ENCODE measurements at places on chromosomes 2 and 18. TPM values are rescaled to one million over a fixed set of nuclear protein-coding genes. Genes with fewer than 3 reads are reported as not detected.

The SLC8A1 gene
- 36.8 TPM for total RNA-seq

DNA sequence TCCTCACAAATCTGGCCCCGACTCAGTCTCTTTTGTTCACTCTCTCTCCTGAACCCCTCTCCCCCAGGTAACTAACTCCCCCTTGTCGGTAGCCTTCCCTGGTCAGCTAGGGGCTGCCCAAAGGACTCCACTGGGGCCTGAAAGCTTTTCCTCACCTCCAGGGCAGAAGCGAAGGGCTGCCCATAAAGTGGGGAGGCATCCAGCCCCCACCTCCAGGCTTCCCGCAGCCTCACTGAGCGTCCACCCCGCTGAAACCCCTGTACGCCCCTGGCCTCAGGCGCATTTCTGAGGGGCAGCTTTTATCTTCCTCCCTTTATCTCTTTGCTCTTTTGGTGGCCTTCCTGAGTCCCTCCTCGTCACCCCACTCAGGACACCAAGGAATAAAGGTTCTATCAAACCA is 249.3 kb downstream of the CYP26B1 start:
- H3K4me1 ChIP-seq = peaks cover 14% of the 10 kb centered on the region
- no peak overlapping the region for H3K27ac ChIP-seq
- H3K4me3 ChIP-seq = no peak overlapping the region
- no peaks in the 10 kb centered on the region for H3K36me3 ChIP-seq
- peaks cover 7% of the 10 kb centered on the region for H3K27me3 ChIP-seq

DNA sequence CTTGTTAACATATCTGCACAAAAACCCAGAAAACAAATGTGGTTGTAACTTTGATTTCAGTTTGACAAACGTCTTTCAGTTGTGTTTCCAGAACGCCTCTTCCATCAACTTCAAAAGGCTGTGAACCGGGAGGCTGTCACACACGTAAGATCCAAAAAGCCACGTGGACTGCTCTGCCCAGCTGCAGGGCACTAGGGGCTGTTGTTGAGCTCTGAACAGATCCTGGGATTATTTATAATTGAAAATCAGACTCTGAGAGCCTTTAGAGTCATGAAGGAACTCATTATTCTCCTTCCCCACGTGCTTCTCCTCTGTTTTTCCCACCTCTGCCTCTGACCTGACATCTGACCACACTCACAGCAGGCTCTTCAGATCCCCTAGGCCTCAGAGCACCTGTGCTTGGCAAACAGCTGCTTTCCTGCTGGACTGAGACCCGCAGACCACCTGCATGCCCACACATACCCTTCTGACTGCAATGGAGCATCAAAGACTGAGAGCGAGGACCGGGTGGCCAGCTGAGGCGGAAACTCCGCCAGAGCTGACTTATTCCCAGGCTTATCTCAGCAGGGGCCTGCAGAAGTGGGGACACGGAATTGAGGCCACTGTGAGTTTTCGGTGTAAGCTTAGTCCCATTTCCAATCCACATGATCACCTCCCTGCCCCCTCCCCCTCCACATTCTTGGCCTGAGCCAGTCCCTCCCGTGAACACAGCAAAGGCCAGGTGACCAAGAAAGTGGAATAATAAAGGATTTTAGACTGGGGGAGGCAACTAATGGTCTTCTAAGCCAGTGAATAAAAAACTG is 114.8 kb downstream of the ATL2 start:
- peaks cover 2% of the 10 kb centered on the region for H3K4me1 ChIP-seq
- no peak overlapping the region for H3K27ac ChIP-seq
- H3K36me3 ChIP-seq = no peaks in the 10 kb centered on the region
- H3K27me3 ChIP-seq = no peaks in the 10 kb centered on the region

DNA sequence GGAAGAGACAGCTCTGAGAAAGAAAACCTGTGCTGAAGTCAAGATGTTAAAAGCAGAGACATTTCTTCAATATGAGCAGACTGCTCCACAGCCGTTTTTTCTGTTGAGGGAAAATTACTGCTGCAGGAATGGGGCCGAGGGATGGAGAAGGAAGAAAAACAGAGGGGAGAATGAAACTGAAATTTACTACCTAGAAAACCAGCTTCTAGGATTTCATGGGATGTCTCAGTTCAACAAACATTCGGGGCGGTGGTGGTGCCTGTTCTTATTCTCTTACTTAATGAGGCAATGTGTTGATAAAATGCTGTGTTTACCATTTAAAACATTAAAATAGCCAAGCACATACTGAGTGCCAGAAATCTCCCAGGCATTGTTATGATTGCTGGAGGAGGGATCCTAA is 557.1 kb upstream of the MEX3C start:
- H3K27me3 ChIP-seq = no peaks in the 10 kb centered on the region
- no peak overlapping the region for H3K27ac ChIP-seq
- DNase-seq = no peak
- H3K36me3 ChIP-seq = no peaks in the 10 kb centered on the region
- H3K4me3 ChIP-seq = no peak overlapping the region

- H3K27ac ChIP-seq = no peak overlapping the region
- DNase-seq = peak; percentile 32
- no peaks in the 10 kb centered on the region for H3K4me1 ChIP-seq
- H3K36me3 ChIP-seq = no peaks in the 10 kb centered on the region
Observed at GRCh38 chr2:63673865-63674533, 85.2 kb downstream of the MDH1 start.

- peak overlapping the region; percentile 9 for H3K4me3 ChIP-seq
- no peaks in the 10 kb centered on the region for H3K36me3 ChIP-seq
- peak overlapping the region; percentile 93 for H3K27ac ChIP-seq
- peak; percentile 94 for DNase-seq
Observed at GRCh38 chr2:219769090-219769910, 141.9 kb downstream of the SLC4A3 start.

DNA sequence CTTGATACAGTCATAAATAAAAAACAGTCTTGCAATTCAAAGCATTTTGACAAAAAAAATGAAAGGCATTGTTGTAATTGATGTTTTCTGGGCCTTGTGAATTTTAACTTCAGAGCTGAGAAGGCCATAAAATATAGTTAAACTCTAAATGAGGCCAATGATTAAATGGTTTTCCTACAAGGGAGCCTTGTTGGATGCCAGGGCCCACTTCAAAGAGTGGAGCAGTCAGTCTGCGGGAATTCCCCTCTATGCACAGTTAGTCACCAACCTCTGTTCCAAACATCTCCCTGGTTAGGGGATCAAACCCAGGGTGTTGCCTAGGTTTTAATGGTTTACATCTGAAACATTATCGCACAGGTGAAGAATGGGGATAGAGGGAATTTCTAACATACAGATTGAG is 143.4 kb downstream of the NCKAP5 start:
- no peaks in the 10 kb centered on the region for H3K4me1 ChIP-seq
- no peak overlapping the region for H3K27ac ChIP-seq
- H3K4me3 ChIP-seq = no peak overlapping the region
- H3K36me3 ChIP-seq = no peaks in the 10 kb centered on the region
- DNase-seq = no peak

- no peak for DNase-seq
- no peaks in the 10 kb centered on the region for H3K36me3 ChIP-seq
- H3K4me1 ChIP-seq = no peaks in the 10 kb centered on the region
- H3K27me3 ChIP-seq = no peaks in the 10 kb centered on the region
- H3K4me3 ChIP-seq = no peak overlapping the region
Observed at GRCh38 chr18:3816610-3817363, 366.8 kb downstream of the TGIF1 start.

- H3K36me3 ChIP-seq = no peaks in the 10 kb centered on the region
- no peak overlapping the region for H3K27ac ChIP-seq
- no peaks in the 10 kb centered on the region for H3K27me3 ChIP-seq
Observed at GRCh38 chr18:80170395-80171053, 61.5 kb downstream of the ADNP2 start.

GRCh38 chr2:169887120-169887519 is 59.9 kb downstream of the UBR3 start:
- no peaks in the 10 kb centered on the region for H3K4me1 ChIP-seq
- no peaks in the 10 kb centered on the region for H3K27me3 ChIP-seq
- no peak for DNase-seq
- H3K27ac ChIP-seq = no peak overlapping the region

The POTEI gene
- not detected for total RNA-seq

The CYP1B1 gene
- 2.7 TPM for total RNA-seq

The SLC4A1AP gene
- 23.5 TPM for total RNA-seq

DNA sequence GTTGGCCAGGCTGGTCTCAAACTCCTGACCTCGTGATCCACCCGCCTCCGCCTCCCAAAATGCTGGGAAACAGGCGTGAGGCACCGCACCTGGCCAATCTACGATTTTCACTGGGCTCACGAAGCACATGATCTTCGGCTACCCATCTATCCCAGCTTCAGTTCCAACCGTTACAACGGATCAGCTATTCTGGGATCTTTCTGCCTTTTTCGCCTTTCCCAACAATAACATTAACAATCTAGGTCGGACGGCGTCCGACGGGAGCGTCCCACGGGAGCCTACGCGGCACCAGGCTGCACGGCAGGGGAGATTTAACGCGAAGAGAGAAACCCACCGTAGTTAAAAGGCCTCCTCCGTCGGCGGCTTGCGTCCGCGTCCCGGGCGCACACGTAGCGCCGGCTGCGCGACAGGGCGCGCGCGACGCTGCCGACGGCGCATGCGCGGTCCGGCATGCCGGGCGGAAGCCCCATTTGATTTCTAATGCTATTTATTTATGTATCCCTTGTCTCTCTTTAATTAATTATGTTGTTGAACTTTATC is at the start of gene MSL3B:
TSS of gene MSL3B (minus strand) at position 394 of the 540 bp plus-strand sequence.
- H3K36me3 ChIP-seq = no peaks in the 10 kb centered on the region
- H3K27ac ChIP-seq = no peak within 1 kb of the TSS
- peak; percentile 57 for DNase-seq
- H3K4me1 ChIP-seq = no peaks in the 10 kb centered on the region
- H3K27me3 ChIP-seq = peaks cover 4% of the 10 kb centered on the region

DNA sequence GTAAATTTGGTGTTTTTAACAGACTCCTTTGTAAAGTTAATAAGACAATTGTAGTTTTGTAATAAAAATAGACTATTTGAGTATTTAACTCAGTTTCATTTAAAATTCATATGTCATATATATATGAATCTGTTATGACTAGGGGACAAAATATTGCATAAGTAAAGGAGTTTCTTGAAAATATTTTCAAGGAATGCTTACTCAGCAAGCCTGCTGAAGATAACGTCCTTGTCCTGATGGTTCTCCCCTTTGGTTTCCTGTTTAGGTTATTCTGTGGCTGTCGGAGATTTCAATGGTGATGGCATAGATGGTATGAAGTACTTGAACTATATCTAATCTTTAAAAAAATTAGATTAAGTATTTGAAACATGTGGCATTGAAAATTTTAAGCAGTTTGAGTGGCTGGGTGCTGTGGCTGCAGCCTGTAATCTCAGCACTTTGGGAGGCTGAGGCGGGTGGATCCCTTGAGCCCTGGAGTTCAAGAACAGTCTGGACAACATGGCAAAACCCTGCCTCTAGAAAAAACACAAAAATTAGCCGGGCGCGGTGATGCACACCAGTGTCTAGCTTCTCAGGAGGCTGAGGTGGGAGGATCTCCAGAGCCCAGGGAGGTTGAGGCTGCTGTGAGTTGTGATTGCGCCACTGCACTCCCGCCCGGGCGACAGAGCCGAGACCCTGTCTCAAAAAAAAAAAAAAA is 47.1 kb downstream of the ITGAV start:
- peaks cover 6% of the 10 kb centered on the region for H3K36me3 ChIP-seq
- no peak for DNase-seq
- H3K27me3 ChIP-seq = no peaks in the 10 kb centered on the region
- H3K4me3 ChIP-seq = no peak overlapping the region

The GMPPA gene
- total RNA-seq = 28.7 TPM

The SERPINB3 gene
- total RNA-seq = not detected

The LIPG gene
- total RNA-seq = 6.3 TPM

The ECEL1 gene
- 0.31 TPM for total RNA-seq
